Breast epithelium (tissue), 4 donors: ENCODE measurements at places on chromosomes 6 and 20. TPM values are rescaled to one million over a fixed set of nuclear protein-coding genes. Genes with fewer than 3 reads are reported as not detected.

Gene HCK
- 16.0 TPM for total RNA-seq

Gene BMP7
- total RNA-seq = 1.6 TPM

Gene GPLD1
- 7.7 TPM for total RNA-seq

Gene KCNG1
- total RNA-seq = 7.0 TPM

Gene ATP6V1G2
- total RNA-seq = 1.8 TPM

Gene NOTCH4
- 23.8 TPM for total RNA-seq

Gene FOXC1
- 7.5 TPM for total RNA-seq

Gene ITPR3
- total RNA-seq = 40.0 TPM

Gene FAM83C
- total RNA-seq = 0.15 TPM

Gene SAMD3
- 1.2 TPM for total RNA-seq

Gene PPIL1
- 19.7 TPM for total RNA-seq

Gene MOG
- total RNA-seq = not detected

Gene SRSF3
- 276 TPM for total RNA-seq

Gene AKAP12
- 40.7 TPM for total RNA-seq

Gene ADGRF1
- total RNA-seq = not detected

Gene SMLR1
- total RNA-seq = not detected

Gene SEL1L2
- total RNA-seq = 7.4 TPM

Gene DDRGK1
- total RNA-seq = 91.8 TPM

Gene MAPK14
- total RNA-seq = 85.6 TPM

Gene OR2H2
- total RNA-seq = not detected

Gene ZBTB2
- total RNA-seq = 15.1 TPM

Gene MLIP
- not detected for total RNA-seq

Gene NKAIN2
- not detected for total RNA-seq
